ENCODE measurements at places on chromosomes 7 and 10.

- no peak for DNase-seq
Measured at GRCh38 chr10:133388973-133389818, 4.8 kb upstream of the MTG1 start.

DNA sequence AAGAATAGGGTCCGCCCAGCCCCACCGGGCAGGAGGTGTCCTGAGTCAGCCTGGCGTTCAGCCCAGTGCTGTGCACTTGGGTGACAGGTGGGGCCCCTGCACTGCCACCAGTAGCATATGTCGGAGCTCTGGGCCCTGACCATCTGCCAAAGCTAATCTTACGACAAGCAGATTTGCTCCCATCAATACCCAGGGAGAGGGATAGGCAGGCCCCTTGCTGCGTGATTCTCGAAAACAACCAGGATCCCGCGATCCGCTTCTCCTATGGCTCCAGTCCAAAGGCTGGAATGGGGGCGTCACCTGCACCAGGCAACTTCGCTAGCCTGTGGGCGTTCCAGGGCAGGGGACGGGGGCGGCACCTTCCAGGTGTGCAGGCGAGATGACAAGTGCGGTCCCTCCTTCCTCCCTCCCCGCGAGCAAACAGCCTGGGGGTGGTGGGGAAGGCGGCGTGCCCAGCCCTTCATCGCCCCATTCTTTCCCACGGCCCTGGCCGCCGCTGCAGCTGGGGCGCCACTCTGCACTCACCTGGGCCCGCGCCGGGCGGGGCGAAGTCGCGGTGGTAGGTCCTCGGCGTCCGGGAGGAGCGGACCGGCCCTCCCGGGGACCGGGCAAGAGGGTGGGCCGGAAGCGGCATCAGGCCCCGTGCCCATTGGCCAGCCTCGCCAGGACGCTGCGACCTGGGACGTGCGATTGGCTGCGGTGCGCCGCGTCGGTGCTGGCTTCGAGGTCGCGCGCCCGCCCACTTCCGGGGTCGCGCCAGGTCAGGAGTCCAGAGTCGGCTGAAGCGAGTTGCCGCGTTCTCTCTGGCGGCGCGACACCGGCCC, at the start of gene TECPR1:
TSS of gene TECPR1 (minus strand) at position 632 of the 824 bp plus-strand sequence. CDS start 6,086 bp downstream, outside the sequence.
- DNase-seq: peak; percentile 83

DNA sequence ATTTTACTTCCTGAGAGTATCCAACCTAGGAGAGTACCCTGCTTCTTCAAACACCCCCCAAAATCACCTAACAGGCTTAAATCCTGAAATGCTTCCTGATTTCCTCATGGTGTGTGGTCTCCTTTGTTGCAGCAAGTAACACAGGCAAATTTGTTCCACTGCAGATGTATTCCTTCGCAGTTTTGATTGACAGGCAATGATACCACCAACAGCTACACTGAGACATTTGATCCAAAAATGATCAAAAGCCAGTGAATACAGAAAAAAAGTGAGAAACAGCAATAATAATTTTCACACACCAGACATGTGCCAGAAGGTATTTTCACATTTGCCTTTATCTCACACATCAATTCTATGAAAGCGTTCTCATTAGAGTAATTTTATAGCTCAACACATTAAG, 95.9 kb downstream of the HERPUD2 start:
- no peak for DNase-seq

DNA sequence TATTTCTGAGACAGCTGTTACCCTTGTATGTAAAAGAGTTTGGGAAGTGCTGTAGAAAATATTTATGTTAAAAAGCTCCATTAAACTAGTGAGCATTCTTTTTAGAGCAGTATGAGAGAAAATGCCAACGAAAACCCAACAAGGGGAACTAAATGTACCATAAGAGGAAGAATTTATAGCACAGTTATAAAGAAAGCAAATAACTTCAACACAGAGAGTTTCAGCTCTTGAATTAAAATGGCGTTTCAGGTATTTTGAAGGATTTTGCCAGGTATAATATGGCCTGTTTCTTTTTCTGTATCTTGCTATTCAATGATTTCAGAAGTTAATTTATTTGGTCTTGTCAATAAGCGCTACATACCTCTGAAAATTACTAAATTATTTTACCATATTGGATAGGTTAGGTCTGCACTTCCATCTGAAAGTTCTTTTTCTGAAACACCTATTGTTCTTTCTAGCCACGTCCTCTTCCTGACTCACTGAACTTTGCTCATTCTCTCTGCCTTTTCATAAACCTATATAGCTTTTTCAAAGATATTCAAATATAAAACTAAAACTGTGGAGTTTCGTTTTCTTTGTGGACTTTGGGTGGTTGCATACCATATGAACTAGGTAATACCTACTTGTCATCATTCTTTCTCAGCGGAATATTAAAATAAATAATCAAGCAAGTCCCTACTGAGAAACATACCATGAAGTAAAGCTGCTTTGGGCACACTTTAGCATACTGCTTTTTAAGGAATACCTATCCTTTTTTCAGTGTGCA, 136.1 kb downstream of the SEMA3A start:
- DNase-seq: no peak

DNA sequence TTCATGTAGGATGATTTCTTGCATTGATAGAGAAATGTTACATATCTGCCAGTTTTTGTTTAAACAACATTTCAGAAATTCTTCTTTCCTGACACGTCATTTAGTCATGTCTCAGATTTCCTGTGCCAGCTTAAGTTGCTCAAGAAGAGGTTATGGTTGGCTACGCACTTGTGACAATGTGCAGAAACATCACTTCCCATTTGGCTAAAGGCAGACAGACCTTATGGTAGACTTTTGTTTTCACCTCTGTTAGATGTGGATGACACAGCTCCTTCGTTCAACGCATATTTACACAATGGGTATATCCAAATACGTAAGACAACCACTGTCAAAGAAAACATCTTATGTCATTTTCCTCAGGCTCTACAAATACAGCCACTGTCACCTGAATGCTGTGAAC, 125.8 kb downstream of the DOCK4 start:
- DNase-seq: no peak
